PC-9 (cell line): ENCODE measurements at places on chromosomes 12 and 14. TPM values are rescaled to one million over a fixed set of nuclear protein-coding genes. Genes with fewer than 3 reads are reported as not detected.

Gene HCAR1
- 4.2 and 5.2 TPM in 2 replicates for total RNA-seq

GRCh38 chr12:1510056-1510812, 84.1 kb downstream of the FBXL14 start:
- no peaks in the 10 kb centered on the region for H3K4me1 ChIP-seq
- H3K36me3 ChIP-seq, result no peaks in the 10 kb centered on the region
- H3K27me3 ChIP-seq, result no peaks in the 10 kb centered on the region

Gene CLEC6A
- total RNA-seq, result not detected in 2 replicates

- H3K4me3 ChIP-seq, result peak overlapping the region; percentile 72
- peaks cover 18% of the 10 kb centered on the region for H3K4me1 ChIP-seq
- H3K36me3 ChIP-seq, result no peaks in the 10 kb centered on the region
- no peak for DNase-seq
- H3K27me3 ChIP-seq, result no peaks in the 10 kb centered on the region
Measured at GRCh38 chr12:53726341-53726740, 911 bp downstream of the CALCOCO1 start.

Gene VTI1B
- total RNA-seq, result 131 and 148 TPM in 2 replicates

GRCh38 chr14:61652526-61653262, 42.6 kb upstream of the HIF1A start:
- H3K27ac ChIP-seq, result peak overlapping the region; percentile 43
- no peak overlapping the region for H3K4me3 ChIP-seq
- peaks cover 27% of the 10 kb centered on the region for H3K4me1 ChIP-seq
- DNase-seq, result no peak
- H3K36me3 ChIP-seq, result no peaks in the 10 kb centered on the region

DNA sequence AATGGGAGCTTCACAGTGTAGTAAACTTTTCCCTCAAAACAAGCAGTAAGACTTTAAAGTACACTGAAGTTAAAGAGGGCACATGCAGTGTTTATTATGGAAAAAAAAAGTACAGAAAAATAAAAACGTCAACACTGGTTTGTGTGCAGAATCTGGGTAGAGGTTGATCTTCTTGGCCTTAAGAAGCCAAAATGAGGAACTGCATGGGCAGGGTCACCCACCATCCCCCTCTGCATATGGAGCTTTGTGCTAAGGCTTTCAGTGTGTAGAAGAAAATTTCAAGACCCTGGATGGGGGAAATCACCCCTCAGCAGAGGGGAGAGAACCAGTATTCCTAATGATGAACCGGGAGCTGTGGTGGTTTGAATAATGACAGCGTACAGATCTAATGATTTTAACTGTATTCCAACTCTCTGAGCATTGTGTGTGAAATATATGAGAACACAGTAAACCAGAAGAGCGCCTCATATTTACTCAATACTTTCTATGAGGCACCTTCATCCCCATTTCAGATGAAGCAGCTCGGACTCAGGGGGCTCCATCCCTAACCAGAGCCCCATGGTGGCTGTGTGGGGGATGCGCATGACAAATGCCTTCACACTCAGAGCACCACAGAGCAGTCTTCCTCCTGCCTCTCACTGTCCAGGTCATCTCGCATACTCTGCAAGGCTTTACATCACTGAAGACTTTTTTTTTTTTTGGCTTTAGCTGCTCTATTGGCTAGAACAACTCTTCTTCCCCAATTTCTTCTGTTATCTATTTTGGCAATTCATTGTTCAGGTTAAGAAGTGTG, 33.4 kb downstream of the ACADS start:
- H3K36me3 ChIP-seq, result no peaks in the 10 kb centered on the region
- no peak for DNase-seq
- no peak overlapping the region for H3K4me3 ChIP-seq
- H3K27ac ChIP-seq, result no peak overlapping the region
- H3K27me3 ChIP-seq, result no peaks in the 10 kb centered on the region
- no peaks in the 10 kb centered on the region for H3K4me1 ChIP-seq

Gene FRMD6
- 42.9 and 47.9 TPM in 2 replicates for total RNA-seq

DNA sequence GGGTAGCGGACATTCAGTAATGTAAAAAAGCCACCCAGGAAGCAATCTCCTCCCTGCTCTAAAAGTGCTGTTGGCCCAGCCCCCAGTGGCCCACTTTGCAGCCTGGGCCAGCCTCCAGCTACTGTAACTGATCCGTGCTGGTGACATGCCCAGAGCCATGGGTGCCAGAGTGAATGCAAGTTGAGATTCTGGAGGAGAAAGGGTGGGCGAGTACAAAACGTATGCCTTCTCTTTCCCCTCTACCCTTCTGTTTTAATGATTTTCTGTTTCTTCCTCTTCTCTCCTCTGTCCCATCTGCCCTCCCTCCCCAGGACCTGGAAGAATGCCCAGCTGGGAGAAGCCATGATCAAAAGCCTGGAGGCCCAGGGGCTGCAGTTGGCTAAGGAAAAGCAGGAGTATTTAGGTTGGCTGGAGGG, 16.9 kb downstream of the PLEKHD1 start:
- no peaks in the 10 kb centered on the region for H3K27me3 ChIP-seq
- no peak overlapping the region for H3K4me3 ChIP-seq
- no peak overlapping the region for H3K27ac ChIP-seq
- no peak for DNase-seq
- H3K4me1 ChIP-seq, result peaks cover 12% of the 10 kb centered on the region

GRCh38 chr14:89206389-89207031, 210.5 kb downstream of the FOXN3 start:
- H3K36me3 ChIP-seq, result no peaks in the 10 kb centered on the region
- no peak for DNase-seq
- H3K27ac ChIP-seq, result no peak overlapping the region
- peaks cover 41% of the 10 kb centered on the region for H3K27me3 ChIP-seq
- H3K4me3 ChIP-seq, result no peak overlapping the region

Gene TAS2R14
- total RNA-seq, result 1.8 and 3.3 TPM in 2 replicates

GRCh38 chr14:36718216-36718615, 56.6 kb downstream of the PAX9 start:
- H3K4me1 ChIP-seq, result no peaks in the 10 kb centered on the region
- no peaks in the 10 kb centered on the region for H3K27me3 ChIP-seq

Gene SPIC
- not detected in 2 replicates for total RNA-seq

GRCh38 chr14:33682760-33683159, 268.1 kb downstream of the EGLN3 start:
- no peak overlapping the region for H3K27ac ChIP-seq
- H3K4me1 ChIP-seq, result peaks cover 25% of the 10 kb centered on the region; the same call in 1 of the 2 replicates
- no peaks in the 10 kb centered on the region for H3K36me3 ChIP-seq
- no peaks in the 10 kb centered on the region for H3K27me3 ChIP-seq

GRCh38 chr14:29705801-29706200, 221.8 kb downstream of the PRKD1 start:
- no peak overlapping the region for H3K4me3 ChIP-seq
- no peaks in the 10 kb centered on the region for H3K36me3 ChIP-seq
- no peaks in the 10 kb centered on the region for H3K27me3 ChIP-seq

DNA sequence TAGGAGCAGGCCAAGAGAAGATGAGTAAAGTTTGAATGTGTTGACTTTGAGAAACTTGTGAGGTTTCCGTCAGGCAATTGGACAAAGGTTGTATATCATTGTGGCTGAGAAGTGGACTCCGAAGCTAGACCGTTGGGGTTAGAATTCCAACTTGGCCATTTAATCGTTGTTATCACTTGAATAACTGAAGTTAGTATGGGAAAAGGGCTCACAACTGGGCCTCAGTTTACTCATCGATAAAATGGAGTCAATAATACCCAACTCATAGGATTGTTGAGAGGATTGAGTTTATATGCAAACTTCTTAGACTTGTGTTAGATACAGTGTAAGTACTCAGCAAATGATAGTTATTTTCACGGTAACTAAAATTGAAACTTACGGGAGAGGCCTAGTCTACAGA, 846 bp downstream of the SLIRP start:
- peak overlapping the region; percentile 27; the same call in 1 of the 2 replicates for H3K27ac ChIP-seq
- peaks cover 33% of the 10 kb centered on the region for H3K36me3 ChIP-seq

GRCh38 chr12:67982164-67982563, 7.1 kb upstream of the IFNG-AS1 start:
- peak overlapping the region; percentile 73; the same call in 1 of the 2 replicates for H3K27ac ChIP-seq
- no peak overlapping the region for H3K4me3 ChIP-seq
- no peaks in the 10 kb centered on the region for H3K27me3 ChIP-seq
- no peaks in the 10 kb centered on the region for H3K36me3 ChIP-seq
- H3K4me1 ChIP-seq, result peaks cover 13% of the 10 kb centered on the region

Gene C14orf180
- not detected in 2 replicates for total RNA-seq

DNA sequence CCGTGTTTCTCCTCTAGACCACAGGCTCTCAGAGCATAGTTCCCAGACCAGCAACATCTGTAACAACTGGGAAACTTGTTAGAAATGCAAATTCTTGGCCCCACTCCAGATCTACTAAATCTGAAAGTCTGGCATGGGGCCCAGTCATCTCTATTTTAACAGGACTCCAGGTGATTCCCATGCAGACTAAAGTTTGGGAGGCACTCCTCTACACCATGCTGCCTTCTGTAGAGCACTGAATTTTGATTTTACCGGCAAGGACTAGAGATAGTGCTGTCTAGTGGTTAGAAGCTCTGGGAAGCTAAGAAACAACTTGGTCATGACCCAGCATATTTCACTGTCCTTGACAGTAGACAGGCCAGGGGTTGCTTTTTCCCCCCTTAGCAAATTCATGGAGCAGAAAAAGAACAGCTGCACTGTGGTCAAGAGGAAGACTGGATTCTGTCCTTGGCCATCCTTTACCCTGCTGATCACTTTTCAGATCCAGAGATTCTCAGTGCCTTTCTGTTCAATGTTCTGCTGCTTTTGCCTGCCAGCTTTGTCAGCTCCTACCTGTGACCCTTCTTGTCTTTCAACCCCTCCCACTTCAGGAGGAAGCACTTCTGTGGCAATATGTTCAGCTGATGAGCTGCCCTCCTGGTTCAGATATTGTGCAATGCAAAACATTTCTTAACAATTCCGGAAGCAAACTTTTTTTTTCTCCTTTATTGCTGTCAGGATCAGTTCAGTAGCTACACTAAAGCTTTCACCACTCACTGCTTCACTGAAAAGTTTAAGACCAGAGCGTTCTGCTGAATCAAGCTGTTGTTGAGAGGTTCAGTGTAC, 133.8 kb upstream of the NUDT4 start:
- H3K27ac ChIP-seq, result peak overlapping the region; percentile 47
- no peaks in the 10 kb centered on the region for H3K36me3 ChIP-seq
- H3K4me1 ChIP-seq, result peaks cover 23% of the 10 kb centered on the region

- no peak overlapping the region for H3K4me3 ChIP-seq
- H3K27me3 ChIP-seq, result no peaks in the 10 kb centered on the region
- H3K4me1 ChIP-seq, result no peaks in the 10 kb centered on the region
- no peak for DNase-seq
Measured at GRCh38 chr12:96810057-96810456, 97.0 kb upstream of the NEDD1 start.

- H3K27me3 ChIP-seq, result 0 out of 2 replicates have a peak, but pooled peaks cover 12% of the 10 kb centered on the region
- H3K36me3 ChIP-seq, result no peaks in the 10 kb centered on the region
- H3K27ac ChIP-seq, result no peak overlapping the region
- H3K4me1 ChIP-seq, result no peaks in the 10 kb centered on the region
- no peak overlapping the region for H3K4me3 ChIP-seq
Measured at GRCh38 chr14:72633551-72633950, 260.4 kb downstream of the DPF3 start.

- DNase-seq, result no peak
- H3K4me3 ChIP-seq, result peak overlapping the region; percentile 94
- no peaks in the 10 kb centered on the region for H3K27me3 ChIP-seq
- peak overlapping the region; percentile 48 for H3K27ac ChIP-seq
- H3K36me3 ChIP-seq, result peaks cover 7% of the 10 kb centered on the region; the same call in 1 of the 2 replicates
- H3K4me1 ChIP-seq, result peaks cover 26% of the 10 kb centered on the region
Measured at GRCh38 chr14:45133683-45134050, 614 bp downstream of the FKBP3 start.

- peak overlapping the region; percentile 96 for H3K27ac ChIP-seq
Measured at GRCh38 chr14:68548194-68549076, 244.4 kb downstream of the ZFP36L1 start.

- no peak overlapping the region for H3K4me3 ChIP-seq
- H3K4me1 ChIP-seq, result no peaks in the 10 kb centered on the region
- no peak overlapping the region for H3K27ac ChIP-seq
- no peaks in the 10 kb centered on the region for H3K27me3 ChIP-seq
Measured at GRCh38 chr12:15580431-15580830, 208.8 kb downstream of the EPS8 start.

GRCh38 chr12:47754881-47755280, 3.8 kb downstream of the RAPGEF3 start:
- H3K27ac ChIP-seq, result peak overlapping the region; percentile 75
- H3K4me1 ChIP-seq, result peaks cover 93% of the 10 kb centered on the region
- no peaks in the 10 kb centered on the region for H3K27me3 ChIP-seq
- peak; percentile 80 for DNase-seq
- H3K4me3 ChIP-seq, result no peak overlapping the region; the same call in 1 of the 2 replicates

GRCh38 chr12:32120419-32120818, 13.8 kb downstream of the BICD1 start:
- no peaks in the 10 kb centered on the region for H3K27me3 ChIP-seq
- no peak for DNase-seq
- H3K4me3 ChIP-seq, result no peak overlapping the region
- H3K27ac ChIP-seq, result no peak overlapping the region
- H3K4me1 ChIP-seq, result peaks cover 28% of the 10 kb centered on the region

DNA sequence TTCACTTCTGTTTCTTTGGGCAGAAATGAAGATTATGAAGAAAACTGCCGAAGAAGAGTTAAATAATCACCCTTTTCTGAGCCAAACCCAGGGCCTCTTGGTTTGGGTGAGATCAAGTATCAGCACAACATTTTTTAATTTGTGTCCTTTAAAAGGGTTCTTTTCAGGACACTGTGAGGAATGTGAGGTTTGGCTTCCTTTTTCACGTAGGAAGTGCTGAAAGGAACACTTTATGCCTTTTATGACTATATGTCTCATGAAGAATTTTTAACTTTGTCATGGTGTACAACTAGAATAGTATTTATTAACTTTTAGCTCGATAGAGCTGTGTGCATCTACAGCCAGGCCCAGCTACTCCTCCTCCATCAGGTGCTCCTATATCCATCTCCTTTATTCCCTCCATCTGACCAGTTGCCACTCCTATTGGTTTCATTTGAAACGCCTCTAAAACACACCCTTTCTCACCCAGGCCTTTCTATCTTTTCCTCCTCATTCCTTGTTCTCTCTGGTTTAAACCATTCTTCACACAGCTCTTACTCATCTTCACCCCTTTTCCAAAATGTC, 103.6 kb upstream of the LRIG3 start:
- no peak for DNase-seq
- H3K36me3 ChIP-seq, result no peaks in the 10 kb centered on the region
- no peaks in the 10 kb centered on the region for H3K27me3 ChIP-seq
- H3K4me3 ChIP-seq, result no peak overlapping the region

DNA sequence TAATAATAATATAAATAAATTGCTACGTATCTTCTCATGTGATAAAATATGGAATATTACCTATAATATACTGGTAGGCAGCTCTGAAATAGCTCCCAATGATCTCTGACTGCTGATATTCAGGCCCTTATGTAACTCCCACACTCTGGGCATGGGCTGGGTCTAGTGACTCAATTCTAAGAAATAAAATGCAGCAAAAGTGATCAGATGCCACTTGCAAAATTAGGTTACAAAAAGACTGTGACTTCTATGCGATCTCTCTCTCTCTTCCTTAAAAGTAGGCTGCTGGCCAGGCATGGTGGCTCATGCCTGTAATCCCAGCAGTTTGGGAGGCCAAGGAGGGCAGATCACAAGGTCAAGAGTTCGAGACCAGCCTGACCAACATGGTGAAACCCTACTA, 10.3 kb upstream of the CACNB3 start:
- no peak overlapping the region for H3K27ac ChIP-seq
- H3K36me3 ChIP-seq, result no peaks in the 10 kb centered on the region
- H3K27me3 ChIP-seq, result no peaks in the 10 kb centered on the region
- DNase-seq, result no peak
- peaks cover 9% of the 10 kb centered on the region for H3K4me1 ChIP-seq
